Uterus (tissue), 4 donors: ENCODE measurements at places on chromosomes 6 and 20.

GRCh38 chr20:25188218-25188617 lies 7.3 kb upstream of the ENTPD6 start:
- no peak for DNase-seq

DNA sequence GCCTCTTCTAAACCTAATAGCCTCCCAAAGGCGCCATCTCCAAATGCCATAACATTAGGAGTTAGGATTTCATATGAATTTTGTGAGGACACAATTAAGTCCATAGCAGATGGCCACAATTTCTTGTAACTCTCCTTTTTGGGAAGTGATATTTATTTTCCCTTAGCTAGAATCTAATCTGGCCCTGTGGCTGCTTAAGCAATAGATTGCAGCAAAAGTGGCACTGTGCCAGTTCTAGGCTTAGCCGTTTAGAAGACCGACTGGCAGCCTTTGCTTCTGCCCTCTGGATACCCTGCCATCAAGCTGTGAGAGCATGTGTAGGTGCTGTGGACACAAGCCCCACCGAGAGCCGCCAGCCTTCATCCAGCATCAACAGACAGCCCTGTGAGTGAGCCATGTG lies 15.9 kb upstream of the ADGB start:
- no peak for DNase-seq

DNA sequence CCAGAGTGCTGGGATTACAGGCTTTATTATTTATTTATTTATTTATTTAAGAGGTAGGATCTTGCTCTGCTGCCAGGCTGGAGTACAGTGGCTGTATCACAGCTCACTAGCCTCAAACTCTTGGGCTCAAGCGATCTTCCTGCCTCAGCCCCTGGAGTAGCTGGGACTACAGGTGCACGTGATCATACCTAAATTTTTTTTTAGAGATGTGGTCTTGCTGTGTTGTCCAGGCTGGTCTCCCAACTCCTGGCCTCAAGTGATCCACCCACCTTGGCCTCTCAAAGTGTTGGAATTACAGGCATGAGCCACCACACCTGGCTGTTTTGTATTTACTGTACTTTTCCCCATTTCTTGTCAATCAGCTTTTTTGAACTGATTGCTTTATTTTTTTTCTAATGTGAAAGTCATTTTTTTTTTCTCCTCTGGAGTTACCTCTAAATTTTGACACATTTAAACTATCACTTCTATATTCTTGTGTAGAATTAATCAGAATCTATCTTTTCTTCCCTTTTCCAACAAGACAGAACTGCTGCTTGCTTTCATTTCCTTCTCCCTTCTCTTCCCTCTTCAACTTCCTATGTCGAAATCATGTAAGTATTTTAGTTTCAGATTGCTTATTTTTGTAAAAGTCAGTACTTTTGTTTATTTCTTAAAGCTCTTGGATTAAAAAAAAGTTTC lies 12.0 kb downstream of the PANK2 start:
- DNase-seq, result no peak

DNA sequence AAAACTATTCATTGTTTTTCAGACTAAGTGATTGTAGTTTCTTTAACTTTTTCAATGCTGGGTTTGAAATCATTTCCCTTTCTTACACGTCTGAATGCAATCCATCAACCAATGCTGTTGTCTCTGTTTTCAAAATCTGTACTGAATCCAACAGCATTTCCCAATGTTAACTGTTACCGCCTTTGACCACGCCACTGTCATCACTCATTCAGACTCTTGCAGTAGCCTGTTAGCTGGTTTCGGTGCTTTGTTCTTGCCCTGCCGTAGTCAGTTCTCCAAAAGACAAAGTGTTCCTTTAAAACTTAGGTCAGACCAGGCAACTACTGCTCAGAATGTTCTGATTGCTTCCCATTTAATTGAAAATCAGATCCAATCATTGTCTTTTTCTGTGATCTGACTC lies 131.3 kb downstream of the PLCB4 start:
- DNase-seq, result no peak

DNA sequence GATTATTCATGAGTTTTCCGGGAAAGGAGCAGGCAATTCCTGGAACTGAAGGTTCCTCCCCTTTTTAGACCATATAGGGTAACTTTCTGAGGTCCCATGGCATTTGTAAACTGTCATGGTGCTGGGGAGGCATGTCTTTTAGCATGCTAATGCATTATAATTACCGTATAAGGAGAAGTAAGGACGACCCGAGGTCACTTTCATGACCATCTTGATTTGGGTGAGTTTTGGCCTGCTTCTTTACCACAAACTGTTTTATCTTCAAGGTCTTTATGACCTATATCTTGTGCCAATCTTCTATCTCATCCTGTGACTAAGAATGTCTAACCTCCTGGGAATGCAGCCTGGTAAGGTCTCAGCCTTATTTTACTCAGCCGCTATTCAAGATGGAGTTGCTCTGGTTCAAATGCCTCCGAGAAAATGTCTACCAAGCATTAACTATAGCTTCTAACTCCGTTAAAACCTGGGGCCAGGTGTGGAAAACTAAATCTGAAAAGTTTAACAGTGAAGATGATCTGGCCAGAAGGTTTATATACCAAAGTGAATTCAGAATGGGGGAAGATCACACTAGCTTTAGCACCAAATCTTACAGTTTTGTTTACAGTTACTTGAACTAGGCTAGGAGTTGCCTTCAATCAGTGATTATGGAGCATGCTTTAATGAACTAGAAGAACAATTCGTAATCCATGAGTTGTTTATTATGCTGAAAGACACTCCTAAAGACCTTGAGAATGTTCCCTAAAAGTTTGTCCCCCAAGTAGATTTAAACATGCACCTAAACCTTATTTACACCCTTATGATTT lies 80.0 kb upstream of the TOP1 start:
- DNase-seq, result no peak

GRCh38 chr20:59779656-59780380 lies 153.6 kb downstream of the SYCP2 start:
- DNase-seq, result no peak

DNA sequence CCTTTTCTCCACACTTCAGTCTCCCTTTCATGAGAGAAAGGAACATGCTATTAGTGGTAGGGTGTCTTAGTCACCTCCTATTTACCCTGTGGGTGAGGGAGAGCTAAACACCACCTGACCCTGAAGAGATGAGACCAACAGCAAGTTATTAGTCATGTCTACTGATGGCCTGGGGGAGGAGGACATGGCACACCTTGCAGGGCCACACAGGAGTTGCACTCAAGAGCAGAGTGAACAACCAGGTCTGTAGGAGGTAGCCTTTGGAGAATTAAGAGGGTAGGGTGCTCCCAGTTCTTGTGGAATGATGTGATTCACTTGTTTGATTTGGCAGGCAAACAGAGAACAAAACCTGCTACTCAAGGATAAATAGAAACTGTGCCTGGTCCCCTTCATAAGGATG lies 82.7 kb upstream of the FABP7 start:
- DNase-seq, result no peak

DNA sequence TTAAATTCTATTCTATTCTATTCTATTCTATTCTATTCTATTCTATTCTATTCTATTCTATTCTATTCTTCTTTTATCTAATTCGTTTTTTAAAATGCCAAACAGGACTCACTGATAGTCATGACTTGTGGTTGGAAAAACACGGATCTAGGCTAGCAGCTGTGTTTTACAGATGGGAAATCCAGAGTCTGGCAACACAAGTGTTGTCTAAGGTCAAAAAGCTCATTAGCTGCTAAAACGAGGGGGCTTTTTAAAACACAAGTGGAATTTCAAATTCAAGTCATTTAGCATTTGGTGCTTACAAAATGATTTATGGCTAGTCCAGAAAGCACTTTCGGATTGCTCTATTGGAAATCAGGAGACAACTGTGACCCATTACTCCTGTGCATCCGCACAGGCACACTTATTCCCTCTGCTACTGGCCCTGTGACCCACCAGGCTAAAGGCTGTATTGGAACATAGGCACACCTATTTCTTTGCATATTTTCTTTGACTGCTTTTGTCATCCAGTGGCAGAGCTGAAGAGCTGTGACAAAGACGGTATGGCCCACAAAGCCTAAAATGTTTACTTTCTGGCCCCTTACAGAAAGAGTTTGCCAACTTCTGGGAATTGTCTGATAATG lies 17.8 kb upstream of the MLIP start:
- no peak for DNase-seq

DNA sequence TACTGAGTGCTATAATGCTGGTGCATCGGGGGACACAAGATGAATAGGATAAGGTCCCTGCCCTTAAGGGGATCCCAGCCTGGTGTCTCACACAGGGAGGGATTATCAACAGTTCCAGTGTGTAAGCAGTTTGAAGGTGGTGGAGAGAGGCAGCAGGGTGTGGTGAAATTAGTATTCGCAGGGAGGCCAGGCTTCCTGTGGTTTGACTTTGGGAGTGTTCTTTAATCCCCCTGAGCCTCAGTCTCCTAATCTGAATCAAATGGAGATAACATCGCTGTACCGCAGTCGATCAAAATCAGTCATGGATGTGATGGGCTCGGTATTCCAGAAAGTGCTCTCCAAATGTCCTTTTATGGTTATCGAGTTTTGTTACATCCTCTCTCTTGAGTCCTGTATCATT lies 288.1 kb upstream of the SUPT3H start:
- DNase-seq, result no peak

GRCh38 chr6:138307816-138308730 lies 69.6 kb upstream of the SMIM28 start:
- no peak for DNase-seq

- DNase-seq, result no peak
Observed at GRCh38 chr6:11023032-11023431, 21.1 kb downstream of the ELOVL2 start.

- no peak for DNase-seq
Observed at GRCh38 chr6:140001005-140001404, 626.6 kb upstream of the CITED2 start.

- DNase-seq, result no peak
Observed at GRCh38 chr20:51876313-51876940, 74.1 kb upstream of the SALL4 start.

DNA sequence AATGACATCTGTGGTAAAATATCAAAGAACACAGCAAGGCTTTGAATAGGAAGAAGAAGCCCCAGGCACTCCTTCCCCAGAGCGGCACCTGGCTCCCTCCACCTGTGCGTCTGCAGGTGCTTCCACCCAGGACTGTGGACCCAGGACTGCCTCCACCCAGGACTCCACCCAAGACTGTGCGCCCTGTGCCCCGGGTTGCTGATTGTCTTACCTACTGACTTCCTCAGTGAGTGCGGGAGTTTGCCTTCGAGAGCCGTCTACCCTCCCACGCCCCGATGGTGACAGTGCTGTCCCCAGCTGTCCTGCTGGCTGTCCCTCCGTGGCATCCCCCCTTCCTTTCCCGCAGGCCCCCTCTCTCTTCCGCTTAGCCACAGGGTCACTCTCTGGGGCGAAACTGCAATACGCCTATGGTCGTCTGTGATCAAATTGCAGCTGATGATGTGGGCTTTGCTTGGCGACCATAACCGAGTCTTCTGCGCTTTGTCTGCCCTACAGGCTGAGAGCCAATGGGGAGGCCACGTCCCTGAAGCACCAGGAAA lies 52.1 kb downstream of the IRF4 start:
- DNase-seq, result no peak

GRCh38 chr6:39083231-39083634 lies 31.8 kb downstream of the SAYSD1 start:
- DNase-seq, result no peak

DNA sequence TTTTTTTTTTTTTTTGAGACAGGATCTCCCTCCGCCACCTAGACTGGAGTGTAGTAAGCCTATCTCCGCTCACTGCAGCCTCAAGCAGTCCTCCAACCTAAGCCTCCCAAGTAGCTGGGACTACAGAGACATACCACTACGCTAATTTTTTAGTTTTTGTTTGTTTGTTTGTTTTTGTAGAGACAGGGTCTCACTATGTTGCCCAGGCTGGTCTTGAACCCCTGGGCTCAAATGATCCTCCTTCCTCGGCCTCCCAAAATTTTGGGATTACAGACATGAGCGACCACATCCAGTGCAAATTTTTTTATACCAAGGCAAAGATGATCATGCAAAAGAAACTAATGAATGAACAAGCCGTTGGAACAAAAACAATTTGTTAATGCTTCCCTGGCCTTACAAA lies 5.3 kb downstream of the FUCA2 start:
- DNase-seq, result no peak

GRCh38 chr20:23205611-23206041 lies 119.5 kb upstream of the CD93 start:
- DNase-seq, result peak; percentile 64

DNA sequence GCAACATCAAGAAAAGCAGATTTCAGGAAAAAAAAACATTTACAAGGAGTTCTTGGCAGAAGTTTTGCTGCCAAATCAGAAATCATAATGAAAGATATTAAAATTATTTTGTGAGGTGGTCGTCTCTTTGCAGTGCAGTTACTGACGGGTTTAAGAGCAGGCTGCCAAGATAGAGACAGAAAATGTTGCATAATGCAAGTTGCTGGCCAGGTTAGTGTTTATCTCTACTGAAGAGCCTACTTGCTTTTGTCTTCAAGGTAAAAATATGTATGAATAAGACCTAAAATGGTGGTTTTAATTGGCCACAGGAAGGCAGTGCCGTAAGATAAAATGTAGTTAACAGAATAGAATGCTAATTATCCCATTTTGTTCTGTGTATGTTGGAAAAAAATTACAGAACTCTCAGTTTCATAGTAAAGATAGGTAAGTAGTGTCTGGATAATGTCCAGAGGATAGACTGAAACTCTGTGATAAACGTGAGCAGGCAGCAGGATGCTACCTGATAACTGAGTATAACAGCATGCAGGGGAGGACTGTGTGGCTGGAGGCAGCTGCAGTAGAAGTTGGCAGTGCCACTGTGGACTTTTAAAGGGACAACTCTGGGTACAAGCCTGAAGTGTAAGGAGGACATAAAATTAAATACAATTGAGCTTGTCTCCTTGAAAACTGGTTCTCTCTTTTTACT lies 13.9 kb downstream of the FOXO3 start:
- no peak for DNase-seq
